Fibroblast of lung (primary cell): ENCODE measurements at places on chromosomes 2 and 18. TPM values are rescaled to one million over a fixed set of nuclear protein-coding genes. Genes with fewer than 3 reads are reported as not detected.
A peak's percentile ranks its signal among the peaks of the same experiment; 100 is the strongest.

DNA sequence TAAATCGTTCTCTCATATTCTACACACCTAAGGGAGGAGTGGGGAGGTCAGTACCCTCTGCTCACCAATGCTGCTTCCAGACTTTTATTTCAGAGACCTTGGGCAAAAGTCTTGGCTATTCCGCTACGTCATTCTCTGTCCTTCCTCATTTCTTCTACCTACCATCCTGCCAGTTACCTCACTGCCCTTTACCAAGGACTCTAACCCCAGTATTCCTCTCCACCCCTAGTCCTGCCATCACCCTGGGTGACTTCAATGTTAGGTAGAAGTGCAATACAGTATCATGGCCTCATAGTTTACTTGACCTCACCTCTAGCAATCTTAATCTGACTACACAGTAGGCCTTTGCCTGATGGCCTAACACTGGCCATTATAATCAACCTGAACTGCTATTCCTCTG lies 27.8 kb downstream of the RTN4 start:
- no peak overlapping the region for H3K27ac ChIP-seq
- H3K4me1 ChIP-seq, result peaks cover 4% of the 10 kb centered on the region
- no peak for DNase-seq

DNA sequence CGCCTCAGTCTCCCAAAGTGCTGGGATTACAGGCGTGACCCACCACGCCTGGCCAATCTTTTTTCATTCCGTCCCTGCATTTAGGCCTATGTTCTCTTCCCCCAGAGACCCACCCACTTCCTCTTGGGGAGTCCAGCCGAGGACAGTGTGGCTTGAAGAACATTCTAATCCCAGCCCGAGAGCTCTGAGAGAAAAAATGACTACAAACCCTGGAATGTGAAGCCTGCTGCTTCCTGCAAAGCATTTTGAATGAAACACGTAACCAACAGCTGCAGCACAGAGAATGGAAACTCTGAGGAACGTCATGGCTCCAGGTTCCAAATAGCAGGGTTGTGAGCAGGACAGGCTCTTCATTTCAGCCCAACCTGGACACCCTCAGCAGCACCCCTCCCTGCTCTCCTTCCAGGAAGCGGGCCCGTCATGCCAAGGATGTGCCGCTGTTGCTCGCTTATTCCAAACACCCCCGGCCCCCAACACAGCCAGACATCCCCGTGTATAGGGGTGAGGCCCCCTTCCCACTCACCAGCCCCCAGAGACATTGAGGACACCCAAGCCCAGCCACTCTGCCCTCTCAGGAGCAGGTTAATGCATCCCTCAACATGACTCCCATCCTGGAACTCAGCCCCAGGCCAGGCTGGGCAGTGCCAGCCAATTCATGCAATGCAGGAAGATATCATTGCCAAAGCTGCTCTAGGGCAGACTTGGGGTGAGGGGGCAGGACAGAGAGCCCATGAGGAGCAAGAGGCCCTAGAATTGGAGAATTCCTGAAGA lies 139.8 kb downstream of the ZFP36L2 start:
- peak; percentile 100 for DNase-seq
- no peaks in the 10 kb centered on the region for H3K36me3 ChIP-seq
- peak overlapping the region; percentile 3 for H3K4me3 ChIP-seq
- H3K27ac ChIP-seq, result peak overlapping the region; percentile 92

DNA sequence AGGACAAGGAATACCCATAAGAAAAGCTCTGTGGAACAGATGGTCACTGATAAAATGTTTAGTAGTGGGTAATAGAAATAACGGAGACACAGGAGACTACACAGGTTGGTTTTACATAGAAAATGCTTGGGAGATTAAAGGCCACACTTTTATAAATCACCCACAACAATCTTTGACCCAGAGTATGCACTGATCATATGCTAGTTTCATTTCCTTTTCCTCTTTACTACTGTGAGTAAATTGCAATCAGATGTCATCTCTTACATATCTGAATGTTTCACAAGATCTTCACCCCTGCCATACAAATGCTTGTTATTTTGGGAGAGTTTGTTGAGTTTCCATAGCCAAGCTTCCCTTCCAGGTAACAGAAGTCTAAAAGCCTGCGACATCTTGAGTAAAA lies 978.4 kb upstream of the KLHL29 start:
- no peak for DNase-seq
- H3K4me3 ChIP-seq, result no peak overlapping the region

- no peaks in the 10 kb centered on the region for H3K27me3 ChIP-seq
- no peak for DNase-seq
- H3K4me3 ChIP-seq, result no peak overlapping the region
- no peak overlapping the region for H3K27ac ChIP-seq
- no peaks in the 10 kb centered on the region for H3K36me3 ChIP-seq
These were observed 82.5 kb upstream of the OTX1 start for GRCh38 chr2:62968168-62968567.

- no peaks in the 10 kb centered on the region for H3K27me3 ChIP-seq
- H3K36me3 ChIP-seq, result no peaks in the 10 kb centered on the region
- no peak overlapping the region for H3K27ac ChIP-seq
- peak; percentile 69 for DNase-seq
- H3K4me1 ChIP-seq, result peaks cover 7% of the 10 kb centered on the region
These were observed 36.3 kb upstream of the SLC8A1 start for GRCh38 chr2:40488101-40488601.

DNA sequence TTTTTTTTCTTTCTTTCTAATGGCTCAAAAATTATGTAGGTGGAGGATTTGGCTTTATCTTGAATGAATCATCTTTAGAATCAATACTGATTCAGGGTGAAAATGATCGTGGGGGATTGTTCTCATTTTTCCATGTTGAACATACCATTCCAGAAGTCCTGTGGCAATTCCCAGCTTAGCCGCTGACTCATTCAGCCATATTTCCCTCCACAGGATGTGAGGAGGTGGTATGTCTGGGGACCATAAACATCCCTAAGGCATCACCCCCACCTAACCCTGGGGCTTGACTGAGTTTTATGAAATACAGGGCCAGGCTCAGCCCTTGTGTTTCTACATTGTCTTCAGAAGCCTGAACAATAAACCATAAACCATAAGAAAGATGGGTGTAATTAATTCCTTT lies 92.7 kb upstream of the FN1 start:
- no peaks in the 10 kb centered on the region for H3K27me3 ChIP-seq
- H3K27ac ChIP-seq, result peak overlapping the region; percentile 87
- no peaks in the 10 kb centered on the region for H3K36me3 ChIP-seq
- peaks cover 9% of the 10 kb centered on the region for H3K4me1 ChIP-seq
- no peak overlapping the region for H3K4me3 ChIP-seq

GRCh38 chr2:48883661-48884060 lies 128.1 kb upstream of the LHCGR start:
- H3K27me3 ChIP-seq, result no peaks in the 10 kb centered on the region
- no peak for DNase-seq
- H3K36me3 ChIP-seq, result no peaks in the 10 kb centered on the region
- no peak overlapping the region for H3K4me3 ChIP-seq
- H3K4me1 ChIP-seq, result no peaks in the 10 kb centered on the region

ALPI gene
- not detected in 2 replicates for total RNA-seq

GPR17 gene
- total RNA-seq, result not detected in 2 replicates

LYPD1 gene
- total RNA-seq, result 0.17 and 0.26 TPM in 2 replicates

FBXO48 gene
- 0.26 and 0.33 TPM in 2 replicates for total RNA-seq
